Stimulated activated CD8-positive, alpha-beta memory T cell treated with anti-CD3 and anti-CD28 coated beads, Interleukin-15, amount 100 ng/mL, for 4 hours (primary cell): ENCODE measurements at places on chromosomes 4 and X.
A peak's percentile ranks its signal among the peaks of the same experiment; 100 is the strongest.

GRCh38 chr4:109930872-109931271 is 18.2 kb downstream of the EGF start:
- DNase-seq, result no peak

- no peak for DNase-seq
Measured at GRCh38 chrX:120813982-120814381, 61.7 kb downstream of the CT47B1 start.

- peak; percentile 24 for DNase-seq
Measured at GRCh38 chrX:72105436-72105835, 26.3 kb downstream of the RTL5 start.

GRCh38 chrX:103329991-103330390 is at the start of gene TCEAL7:
Gene TCEAL7 (plus strand): TSS chrX:103330239. CDS start chrX:103331404, 1,165 bp downstream.
- no peak for DNase-seq

GRCh38 chrX:43958529-43958928 is 14.7 kb downstream of the NDP start:
- DNase-seq, result no peak

DNA sequence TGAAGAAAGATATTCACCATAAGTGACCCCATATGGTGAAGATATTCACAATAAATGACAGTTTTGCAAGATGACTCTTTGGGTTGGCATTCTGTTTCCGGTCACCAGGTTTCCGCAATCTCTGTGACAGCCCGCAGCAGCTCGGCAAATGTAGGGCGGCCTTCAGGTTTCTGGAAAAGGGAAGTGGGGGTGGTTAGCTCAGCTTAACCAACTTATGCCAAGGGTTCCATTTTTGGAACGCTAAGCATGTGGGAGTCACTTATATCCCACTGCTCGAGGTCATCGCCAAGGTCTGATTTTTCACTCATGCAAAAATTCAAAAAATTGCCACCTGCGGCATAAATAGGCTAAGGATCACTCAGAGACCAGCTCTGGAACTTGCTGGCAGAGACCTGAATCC is 51.0 kb downstream of the NIPAL1 start:
- DNase-seq, result no peak

DNA sequence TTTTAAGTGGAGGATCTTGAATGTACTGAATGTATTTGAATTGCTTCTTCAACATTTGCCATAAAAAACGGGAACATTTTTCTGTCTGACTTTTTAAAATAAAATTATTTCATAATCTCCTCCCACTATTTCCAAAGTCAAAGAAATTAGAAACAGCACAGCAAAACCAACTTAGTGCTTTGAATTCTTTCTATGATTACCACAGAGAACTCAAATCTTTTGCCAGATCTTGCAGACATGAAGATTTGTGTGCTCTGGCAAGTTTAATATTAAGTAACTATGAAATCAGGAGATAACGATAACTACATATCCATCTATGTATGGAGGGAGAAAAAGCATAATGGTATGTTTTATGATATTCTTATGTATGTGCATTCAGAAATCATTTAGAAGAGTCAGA is 982.2 kb downstream of the PCDH7 start:
- DNase-seq, result no peak
